Effector CD4-positive, alpha-beta T cell (primary cell): ENCODE measurements at places on chromosomes 11 and 22.

DNA sequence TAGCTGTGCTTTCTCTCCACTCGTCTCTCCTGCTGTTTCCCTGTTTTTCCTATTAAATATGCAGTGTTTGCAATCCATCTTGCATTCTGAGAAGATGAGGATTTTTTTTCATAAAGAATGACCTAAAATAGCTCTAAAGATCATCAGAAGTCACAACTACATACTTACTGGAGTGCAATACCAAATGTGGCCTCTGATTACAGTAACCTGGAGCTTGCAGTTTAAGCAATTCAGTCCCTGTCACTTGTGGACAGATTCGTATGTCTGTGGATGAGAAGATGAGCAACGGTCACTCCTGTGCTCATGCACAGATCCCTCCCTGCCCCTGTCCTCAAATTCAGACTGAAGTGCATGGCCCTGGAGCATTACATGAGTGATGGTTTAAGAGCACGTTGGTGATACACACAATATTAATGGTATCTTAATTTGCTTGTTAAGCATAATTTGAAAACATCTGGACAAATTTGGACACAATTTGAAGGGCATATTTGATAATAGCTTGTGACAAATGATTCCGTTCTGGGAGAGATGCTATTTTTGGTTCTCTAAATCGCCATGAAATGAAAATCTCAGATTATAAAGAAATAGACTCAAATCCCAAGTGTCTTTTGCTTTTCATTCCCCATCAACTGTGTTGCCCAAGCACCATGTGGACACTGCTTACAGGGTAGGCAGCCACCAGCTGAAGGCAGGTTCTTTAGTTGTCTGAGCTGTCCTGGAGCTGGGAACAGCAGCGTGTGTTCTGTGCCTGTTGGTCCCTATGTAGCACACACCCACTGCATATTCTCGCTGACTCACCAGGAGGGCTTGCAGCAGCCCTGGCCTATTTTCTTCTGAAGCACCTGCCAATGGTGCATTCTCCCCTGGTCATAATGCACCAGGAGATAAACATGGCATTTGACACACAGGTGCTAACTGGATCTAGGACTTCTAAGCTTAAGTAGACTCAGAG, 32.6 kb upstream of the PRAME start:
- DNase-seq = no peak

DNA sequence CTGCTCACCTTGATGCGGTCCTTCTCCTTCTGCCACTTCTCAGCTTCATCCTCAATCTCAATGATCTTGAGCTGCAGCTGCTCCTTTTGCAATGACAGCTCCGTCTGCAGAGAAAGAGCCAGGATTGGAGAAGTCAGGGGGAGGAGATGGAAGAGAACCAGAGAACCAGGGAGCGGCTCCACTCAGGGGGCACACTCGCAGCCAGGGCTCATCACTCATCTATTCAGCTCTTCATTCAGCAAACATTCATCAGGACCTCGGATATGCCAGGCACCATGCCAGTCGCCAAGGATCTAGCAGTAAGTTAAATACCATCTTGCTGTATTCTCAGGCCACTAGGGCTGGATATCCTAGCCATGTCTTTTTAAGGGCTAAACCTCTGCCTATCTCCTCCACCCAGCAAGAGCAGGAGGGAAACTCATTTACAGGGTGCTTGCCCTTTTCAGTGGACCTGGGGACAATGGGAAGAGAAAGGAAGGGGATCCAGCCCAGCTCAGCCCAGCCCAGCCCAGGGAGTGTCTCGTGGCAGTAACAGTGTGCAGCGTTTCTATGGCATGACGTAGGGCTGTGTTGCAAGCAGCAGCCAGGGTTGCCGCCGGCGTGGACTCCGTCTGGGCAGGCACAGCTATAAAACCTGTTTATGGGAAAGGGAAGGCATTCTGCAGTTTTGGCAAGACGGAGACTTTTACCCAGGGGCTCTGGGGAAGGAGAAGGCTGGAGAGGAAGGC, 9.4 kb downstream of the TRIM29 start:
- DNase-seq = no peak

GRCh38 chr11:13210424-13210823, 67.2 kb upstream of the BMAL1 start:
- DNase-seq = peak; percentile 10

- DNase-seq = no peak
These were observed 598 bp downstream of the CABIN1 start for GRCh38 chr22:24011735-24012068.

DNA sequence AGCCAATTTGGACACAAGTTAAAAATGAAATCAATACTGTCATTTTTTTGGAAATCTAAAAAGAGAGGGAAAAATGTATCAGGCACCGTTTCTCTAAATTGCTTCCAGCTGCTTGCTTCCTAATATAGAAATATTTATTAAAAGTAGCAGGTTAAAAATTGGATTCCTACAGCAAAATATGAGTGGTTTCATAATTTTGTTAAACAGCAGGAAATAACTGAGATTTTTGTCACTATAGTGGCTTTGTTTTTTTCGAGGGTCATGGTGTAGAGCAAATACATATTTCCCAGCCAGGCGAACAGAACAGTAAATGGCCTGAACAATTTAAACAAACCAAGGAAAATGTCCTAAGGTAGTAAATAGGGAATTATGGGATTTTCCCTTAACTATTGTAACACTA, 159.7 kb downstream of the DDX10 start:
- no peak for DNase-seq

- no peak for DNase-seq
These were observed 3.6 kb downstream of the USP35 start for GRCh38 chr11:78192223-78192719.

DNA sequence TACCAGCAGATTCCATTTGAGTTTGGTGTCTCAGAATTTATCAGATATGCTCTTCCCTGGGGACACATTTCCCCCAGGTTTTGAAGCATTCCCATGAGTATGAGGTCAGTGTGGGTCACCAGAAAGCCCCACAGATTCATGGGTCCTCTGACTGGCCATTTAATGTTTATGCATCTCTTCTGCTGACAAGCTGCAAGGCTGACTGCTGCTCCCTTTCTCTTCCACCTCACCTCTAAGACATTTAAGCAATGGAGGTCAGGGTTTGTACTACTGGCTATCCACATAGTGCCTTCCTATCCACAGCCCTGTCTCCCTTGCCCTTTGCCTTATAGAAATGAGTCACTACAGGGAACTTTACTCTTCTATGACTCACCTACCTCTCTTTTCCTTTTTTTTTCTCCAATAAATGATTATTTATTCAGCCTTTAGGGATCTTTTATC, 106.0 kb upstream of the TIMP3 start:
- no peak for DNase-seq

DNA sequence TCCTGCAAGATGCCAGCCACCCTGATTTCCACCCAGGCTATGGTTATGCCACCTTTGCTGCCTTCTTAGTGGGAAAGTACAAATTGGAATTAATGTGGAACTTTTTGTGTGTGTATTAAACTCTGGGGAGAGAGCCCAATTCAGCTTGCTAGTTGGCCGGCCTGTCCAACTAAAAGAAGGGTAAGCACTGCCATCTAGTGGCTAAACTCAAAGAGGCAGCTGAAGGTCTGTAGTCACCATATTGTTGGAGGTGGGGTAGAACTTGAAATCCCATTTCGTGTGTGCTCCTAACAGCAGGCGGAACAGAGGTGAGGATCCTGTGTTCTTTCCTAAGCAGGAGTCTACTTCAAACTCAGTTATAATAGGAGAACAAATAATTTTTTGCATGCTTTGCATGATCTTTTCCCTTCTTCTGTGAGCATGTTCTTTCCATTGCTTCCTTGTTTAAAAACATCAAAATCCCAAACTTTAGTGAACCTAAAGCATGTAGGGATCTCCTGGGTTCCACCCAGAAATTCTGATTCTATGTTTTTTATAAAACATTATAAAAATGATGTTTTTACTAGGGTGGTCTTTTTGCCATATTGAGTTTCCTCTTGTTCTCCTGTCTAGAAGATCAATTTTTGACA, 138.8 kb upstream of the SORL1-AS1 start:
- DNase-seq = peak; percentile 69

DNA sequence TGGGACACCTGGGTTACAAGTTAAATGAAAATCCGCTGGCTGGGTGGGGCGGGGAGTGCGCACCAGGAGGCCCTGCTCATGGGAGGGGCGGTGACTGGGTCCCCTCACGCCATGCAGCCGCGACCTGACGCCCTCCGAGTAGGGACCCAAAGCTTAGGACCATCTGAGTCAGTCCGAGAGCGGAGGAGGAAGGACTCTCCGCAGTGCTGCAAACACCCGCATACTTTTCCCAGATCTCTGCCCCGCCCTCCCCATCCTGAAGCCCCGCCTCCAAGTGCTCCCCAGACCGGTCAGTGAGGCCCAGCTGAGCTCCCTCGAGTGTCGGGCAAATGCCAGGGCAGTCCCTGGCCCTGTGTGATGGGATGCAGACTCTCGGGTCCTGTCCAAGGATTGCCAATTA, 6.6 kb upstream of the FLI1 start:
- DNase-seq = no peak
